ENCODE measurements at places on chromosomes 4 and X.

- no peak for DNase-seq
Measured at GRCh38 chr4:96649536-96649935, 809.6 kb downstream of the PDHA2 start.

DNA sequence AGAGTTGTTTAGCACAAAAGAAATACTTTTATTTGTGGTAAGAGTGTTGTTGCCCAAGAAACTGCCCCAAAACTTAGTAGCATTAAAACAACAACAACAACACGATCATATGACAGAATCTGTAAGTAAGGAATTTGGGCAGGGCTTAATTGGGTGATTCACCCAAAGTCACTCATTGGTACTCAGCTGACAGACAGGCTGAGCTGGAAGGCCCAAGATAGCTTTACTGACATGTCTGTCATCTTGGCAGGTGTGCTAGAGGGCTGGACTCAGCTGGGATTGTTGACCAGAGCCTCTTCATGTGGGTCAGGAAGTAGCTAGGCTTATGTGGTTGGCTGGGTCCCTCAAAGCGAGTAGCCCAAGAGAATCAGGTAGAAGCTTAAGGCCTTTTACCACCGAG, 52.3 kb downstream of the KIAA0232 start:
- no peak for DNase-seq

DNA sequence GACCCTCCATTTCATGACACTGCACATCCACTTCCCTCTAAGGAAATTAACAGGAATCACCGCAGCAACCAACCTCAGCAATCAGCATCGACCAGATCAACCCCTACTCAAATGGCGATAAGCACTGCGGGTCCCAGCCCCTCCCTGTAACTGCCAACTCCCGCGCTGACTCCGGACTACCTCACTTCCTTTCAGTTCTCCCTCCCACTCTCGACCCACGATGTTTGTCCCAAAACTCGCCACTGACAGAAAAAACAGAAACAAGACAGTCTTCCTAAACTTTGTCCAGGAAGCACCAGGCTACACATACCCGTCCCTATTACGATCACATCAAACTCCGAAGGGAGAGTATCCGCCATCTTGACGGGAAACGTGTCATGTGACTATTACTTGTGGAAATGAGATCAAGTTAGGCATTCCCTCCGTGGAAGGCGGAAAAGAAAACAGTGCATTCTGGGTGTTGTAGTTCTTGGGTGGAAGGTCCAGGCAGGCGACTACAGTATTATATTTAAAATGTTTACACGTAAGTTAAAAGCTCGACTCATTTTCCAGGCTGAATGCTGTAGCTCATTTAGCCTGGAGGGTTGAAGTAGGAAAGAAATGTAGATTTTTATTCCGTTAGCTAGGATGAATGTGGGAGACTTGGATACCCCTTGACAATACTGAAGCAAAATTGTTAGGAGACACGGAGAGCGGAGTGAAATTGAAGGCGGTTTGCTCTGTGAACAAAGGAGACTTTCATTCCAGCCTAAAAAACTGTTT, at the start of gene CHM:
CHM (minus strand) TSS at position 385 of the 762 bp plus-strand sequence; CDS start at position 359, 26 bp downstream.
- peak; percentile 14 for DNase-seq

DNA sequence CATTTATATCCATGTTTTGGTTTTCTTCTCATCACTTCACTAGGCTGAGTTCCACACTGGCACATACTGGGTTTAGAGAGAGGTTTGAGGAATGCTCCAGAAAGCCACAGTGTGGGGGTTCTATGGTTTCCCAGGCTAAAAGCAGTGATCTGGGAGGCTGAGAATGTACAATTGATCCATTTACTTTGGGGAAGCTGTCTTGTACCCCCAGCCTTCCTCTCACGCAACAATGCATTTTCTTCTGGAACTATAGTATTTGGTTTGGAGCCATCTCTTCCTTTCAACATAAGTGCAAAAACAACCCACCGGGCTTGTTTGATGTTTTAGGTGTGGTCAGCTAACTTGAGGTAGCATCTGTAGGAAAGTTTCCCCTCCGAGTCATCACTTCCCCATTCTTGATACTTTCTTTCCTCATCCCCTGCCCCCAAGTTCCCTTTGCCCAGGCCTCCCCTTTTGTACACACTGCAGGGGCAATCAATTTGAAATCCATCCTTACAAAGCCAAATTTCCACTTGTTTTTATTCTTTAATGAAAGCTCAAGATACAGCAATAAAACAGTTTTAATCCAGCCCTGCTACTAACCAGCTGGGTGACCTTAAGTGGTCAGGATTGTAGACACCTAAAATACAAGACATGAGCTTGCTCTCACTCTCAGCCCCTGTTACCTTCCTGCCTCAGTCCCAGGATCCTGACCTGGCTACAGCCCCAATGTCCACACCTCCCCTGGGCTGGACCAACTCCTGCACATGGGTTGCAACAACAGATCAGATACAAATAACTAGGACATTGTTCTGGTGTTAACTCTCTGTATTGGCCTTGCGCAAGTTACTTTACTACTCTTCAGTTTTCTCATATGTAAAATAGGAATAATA, 109.2 kb downstream of the FHDC1 start:
- no peak for DNase-seq

GRCh38 chr4:153116291-153116680, 88.0 kb upstream of the TRIM2 start:
- DNase-seq: no peak

Data from 8988T (cell line).